Psoas muscle (tissue), 8 donors: ENCODE measurements at places on chromosomes 5 and 9. TPM values are rescaled to one million over a fixed set of nuclear protein-coding genes. Genes with fewer than 3 reads are reported as not detected.

Gene ADRB2
- polyA plus RNA-seq = 3.0 TPM

Gene EIF4E1B
- polyA plus RNA-seq = 0.04 TPM

Gene TRIM7
- 10.4 TPM for polyA plus RNA-seq

Gene DAPK1
- polyA plus RNA-seq = 0.66 TPM

Gene TLN1
- 320 TPM for polyA plus RNA-seq

Gene GGTA1
- polyA plus RNA-seq = 1.6 TPM

Gene DRD1
- not detected for polyA plus RNA-seq

Gene LRRC19
- not detected for polyA plus RNA-seq

Gene TLX3
- not detected for polyA plus RNA-seq

GRCh38 chr9:108762348-108763055 lies 93.3 kb downstream of the ACTL7B start:
- no peak for DNase-seq

DNA sequence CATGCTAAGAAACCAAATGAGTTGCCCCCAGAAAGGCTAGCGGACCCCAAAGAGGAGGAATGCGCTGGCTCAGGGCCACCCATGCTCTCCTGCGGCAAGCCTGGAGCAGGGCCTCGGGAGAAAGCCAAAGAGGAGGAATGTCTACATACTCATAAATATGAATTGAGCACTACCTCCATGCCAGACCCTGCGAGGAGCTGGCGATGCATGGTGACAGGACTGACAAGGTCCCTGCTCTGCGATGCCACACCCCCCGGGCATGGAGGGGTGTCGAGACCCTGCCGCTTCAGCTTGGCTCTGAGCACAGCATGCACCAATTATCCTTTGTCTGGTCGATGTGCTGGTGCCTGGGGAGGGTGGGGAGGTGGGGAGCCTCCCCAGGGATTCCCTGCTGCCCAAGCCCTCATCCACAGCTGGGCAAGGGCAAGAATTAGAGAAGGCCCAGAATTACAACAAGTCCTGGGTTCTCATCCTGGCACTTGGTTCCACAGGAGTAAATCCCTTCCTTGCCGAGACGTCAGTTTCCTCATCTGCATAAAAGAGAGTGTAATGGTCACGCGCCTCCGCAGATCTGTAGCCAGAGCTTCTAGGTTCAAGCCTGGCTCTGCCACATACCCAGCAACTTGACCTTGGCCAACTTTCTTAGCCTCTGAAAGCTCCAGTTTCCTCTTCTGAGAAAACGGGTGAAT lies 74.4 kb downstream of the FAM114A2 start:
- no peak for DNase-seq

GRCh38 chr5:73482383-73483136 lies 15.7 kb upstream of the BTF3 start:
- DNase-seq = no peak

DNA sequence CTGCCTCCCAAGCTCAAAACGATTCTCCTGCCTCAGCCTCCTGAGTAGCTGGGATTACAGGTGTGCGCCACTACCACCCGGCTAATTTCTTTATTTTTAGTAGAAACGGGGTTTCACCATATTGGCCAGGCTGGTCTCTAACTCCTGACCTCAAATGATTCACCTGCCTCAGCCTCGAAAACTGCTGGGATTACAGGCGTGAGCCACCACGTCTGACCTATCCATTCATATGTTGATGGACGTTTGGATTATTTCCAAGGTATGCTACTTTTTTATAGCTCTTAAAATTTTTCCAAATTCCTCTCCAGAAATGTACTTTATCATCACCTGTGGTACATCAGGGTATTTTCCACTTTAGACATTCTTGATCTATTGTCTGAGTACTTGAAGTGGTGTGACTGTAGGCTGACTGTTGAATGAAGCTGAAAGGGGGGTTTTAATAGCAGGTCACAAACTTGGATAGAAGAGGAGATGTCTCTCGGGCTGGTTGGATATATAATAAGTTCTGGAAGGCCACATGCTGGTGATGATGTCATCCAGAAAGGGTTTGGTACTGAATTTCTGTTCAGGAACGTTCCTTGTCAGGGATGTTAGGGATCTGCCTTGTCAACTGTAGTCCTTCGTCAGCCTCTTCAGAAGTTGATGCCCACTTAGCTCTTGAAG lies 7.4 kb downstream of the CTNNA1 start:
- no peak for DNase-seq

GRCh38 chr9:21801683-21802417 lies 586 bp upstream of the MTAP start:
- peak; percentile 86 for DNase-seq

GRCh38 chr5:62315376-62316175 lies 9.6 kb downstream of the KIF2A start:
- DNase-seq = no peak

DNA sequence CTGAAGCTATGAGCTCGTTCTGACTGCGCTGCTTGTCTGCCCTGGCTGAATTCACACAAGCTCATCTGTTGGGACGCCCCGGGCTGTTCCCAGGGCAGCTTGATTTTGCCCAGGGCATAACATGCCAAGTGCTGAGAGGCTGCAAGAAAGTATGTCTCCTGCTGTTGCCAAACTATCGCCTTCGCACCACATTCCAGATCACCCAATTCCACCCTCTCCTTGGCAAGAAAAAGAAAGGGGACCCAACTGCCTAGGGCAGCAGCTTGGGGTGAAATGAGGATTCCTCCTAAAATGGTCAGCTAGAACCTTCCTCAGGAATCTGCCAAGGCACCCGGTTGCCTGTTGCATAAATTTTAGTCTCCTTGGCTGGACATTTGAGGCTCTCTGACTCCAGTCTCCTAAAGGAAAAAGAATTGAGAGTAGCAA lies 21.2 kb downstream of the COL15A1 start:
- no peak for DNase-seq

DNA sequence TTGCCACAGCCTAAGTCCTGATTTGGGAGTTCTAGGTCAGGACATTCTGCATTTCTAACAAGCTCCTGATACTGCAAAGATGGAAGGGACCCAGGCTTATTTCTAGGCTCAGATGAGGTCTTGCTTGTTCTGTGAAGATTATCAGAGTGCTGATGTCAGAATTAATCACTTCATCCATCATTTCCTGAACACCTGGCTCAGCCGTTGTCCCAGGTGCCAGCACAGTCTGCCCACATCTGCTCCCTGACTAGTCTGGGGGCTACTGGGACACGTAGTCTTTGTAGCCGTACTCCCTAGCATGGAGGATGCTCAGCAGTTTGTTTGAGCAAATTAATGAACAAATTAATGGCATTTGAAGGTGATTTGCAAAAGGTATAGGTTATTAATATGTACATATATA lies 17.9 kb upstream of the SPINK4 start:
- DNase-seq = no peak

GRCh38 chr5:176474476-176474875 lies 26.3 kb downstream of the FAF2 start:
- no peak for DNase-seq

GRCh38 chr5:149656576-149657182 lies 73.4 kb upstream of the PPARGC1B start:
- DNase-seq = no peak

DNA sequence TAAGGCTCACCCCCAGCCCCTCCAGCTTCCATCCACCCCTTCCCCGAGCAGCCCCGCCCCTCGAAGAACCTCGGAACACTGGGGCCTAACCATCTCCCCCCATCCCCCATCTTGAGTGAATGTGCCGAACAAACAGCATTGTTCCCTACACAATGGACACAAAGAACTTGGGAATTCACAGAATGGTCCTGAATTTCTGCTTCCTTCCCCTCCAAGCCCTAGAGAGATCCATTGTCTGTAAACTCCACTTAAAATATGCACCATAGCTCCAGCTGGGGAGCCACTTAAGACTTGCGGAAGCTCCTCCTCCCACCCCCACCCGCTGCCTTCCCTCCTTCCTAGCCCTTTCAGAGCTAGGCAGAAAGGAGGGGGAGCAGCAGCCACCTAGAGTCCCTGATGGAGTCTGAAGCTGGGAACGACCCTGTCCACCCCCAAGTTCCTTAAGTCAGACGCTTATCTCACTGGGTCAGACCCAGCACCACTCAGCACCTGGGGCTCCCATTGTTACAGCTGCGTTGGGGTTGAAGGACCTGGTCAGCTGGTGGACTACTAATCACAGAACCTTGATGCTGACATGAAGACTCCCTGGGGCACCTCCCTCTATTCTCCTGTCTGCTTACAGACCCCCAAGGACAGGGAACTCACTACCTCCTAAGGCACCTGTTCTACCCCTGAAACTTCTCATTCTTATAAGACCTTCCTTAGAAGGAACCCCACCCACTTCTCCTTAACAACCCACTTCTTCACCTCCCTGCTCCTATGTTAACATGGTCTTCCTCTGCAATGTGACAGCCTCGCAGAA lies 61.4 kb downstream of the PCDH1 start:
- DNase-seq = no peak

DNA sequence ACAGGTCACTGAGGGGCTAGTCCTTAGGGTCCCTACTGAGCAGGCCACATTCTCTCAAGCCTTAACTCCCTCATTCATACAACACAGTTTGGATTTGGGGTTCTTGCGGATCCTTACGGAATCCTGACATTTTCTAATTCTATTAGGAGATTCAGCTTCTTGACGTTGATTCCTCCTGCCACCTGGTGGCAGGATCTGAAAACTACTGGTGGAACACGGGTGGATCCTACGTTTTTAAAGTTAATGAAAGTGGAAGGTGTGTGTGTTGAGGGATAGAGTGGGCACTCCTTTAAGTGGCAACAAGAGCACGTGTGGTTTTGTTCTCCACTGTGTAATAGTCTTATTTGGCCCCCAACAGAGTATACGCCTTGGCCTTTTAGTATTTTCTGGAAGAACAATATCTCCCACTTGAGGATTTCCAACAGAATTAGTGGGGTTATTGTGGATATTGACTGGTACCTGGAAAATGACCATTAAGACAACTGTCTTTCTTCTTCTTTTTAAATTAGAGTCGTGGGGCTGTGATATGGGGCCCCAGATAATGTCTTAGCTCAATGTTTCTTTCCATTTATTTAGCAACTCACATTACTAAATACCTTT lies 25.2 kb downstream of the SLC28A3 start:
- DNase-seq = no peak

- peak; percentile 28 for DNase-seq
Measured at GRCh38 chr5:178297751-178298150, 65.1 kb upstream of the PHYKPL start.

DNA sequence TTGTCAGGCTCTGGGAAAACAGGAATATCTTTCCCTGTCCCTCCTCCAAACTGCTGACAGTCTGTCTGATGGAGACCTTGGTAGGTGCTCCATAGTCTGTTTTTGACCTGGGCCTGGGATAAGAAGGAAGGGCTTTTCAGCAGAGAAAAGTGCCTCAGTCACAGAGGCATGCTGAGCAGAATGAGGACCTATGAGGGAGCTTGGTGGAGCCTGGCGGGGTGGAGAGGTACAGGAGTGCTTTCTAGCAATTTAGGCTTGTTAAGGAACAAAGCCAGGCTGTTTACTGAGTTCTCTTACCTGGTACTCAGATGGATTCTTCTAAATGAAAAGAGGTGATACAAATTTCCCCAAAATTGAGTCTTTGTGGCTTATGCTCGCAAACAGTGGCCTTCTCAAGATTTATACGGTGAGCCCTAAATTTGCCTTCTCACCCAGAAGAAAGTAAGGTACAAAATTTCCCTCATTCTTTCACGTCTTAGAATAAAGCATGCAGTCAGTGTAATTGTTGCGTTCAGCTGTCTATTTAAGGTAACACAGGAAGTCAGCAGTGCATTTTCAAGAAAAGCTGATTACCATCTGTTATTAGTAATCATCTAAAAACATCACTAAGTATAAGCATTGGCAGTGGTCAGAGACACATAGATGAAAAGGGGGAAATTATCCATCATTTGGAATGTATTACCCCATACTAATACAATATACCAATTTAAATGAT lies 28.6 kb upstream of the IL13 start:
- no peak for DNase-seq

- no peak for DNase-seq
Measured at GRCh38 chr9:124284237-124284831, 26.6 kb downstream of the NEK6 start.
